Central memory CD8-positive, alpha-beta T cell (primary cell): ENCODE measurements at places on chromosomes 5 and 9.

DNA sequence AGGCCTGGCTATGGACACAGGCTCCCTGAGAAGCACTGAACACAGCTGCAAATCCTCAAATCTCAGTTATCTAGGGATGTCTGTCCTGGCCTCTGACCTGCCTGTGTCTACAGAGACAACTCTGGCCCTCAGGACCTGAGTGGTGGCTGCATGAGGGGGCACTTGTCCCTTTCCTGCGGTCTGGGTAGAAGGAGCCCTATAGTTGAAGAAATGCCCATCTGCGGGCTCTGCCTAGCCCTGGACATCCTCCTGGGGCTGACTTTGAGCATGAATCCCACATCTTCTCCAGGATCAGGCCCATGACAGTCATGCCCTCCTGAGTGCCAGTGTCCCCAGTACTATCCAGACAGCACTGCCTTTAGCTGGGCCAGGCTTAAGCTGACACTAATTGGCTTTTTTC, 10.0 kb downstream of the DNAJB5 start:
- no peak for DNase-seq

GRCh38 chr5:131488463-131488862, 146.6 kb downstream of the RAPGEF6 start:
- DNase-seq: no peak

- DNase-seq: no peak
Measured at GRCh38 chr9:1604942-1605560, 410.1 kb upstream of the SMARCA2 start.

- DNase-seq: no peak
Measured at GRCh38 chr5:110854200-110854599, 115.4 kb downstream of the SLC25A46 start.

DNA sequence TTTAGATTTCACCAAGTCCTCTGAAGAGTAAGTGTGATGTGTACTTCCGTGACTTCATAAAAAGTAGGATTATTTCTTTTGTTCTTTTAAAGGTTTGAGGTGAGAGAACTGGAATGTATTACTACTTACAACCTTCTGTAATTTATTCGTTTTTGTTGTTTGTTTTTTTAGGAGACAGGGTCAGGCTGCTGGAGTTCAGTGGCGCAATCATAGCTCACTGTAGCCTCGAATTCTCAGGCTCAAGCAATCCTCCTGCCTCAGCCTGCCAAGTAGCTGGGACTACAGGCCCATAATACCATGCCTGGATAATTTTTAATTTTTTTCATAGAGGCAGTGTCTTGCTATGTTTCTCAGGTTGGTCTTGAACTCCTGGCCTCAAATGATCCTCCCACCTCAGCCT, 68.3 kb upstream of the RETREG1 start:
- no peak for DNase-seq
